Activated CD8-positive, alpha-beta memory T cell treated with anti-CD3 and anti-CD28 coated beads for 4 hours (primary cell): ENCODE measurements at places on chromosomes 4 and X.

GRCh38 chr4:17681281-17682221 lies 67.1 kb downstream of the MED28 start:
- no peak for DNase-seq

- DNase-seq, result no peak
Measured at GRCh38 chr4:4327652-4328121, 37.6 kb downstream of the ZBTB49 start.

DNA sequence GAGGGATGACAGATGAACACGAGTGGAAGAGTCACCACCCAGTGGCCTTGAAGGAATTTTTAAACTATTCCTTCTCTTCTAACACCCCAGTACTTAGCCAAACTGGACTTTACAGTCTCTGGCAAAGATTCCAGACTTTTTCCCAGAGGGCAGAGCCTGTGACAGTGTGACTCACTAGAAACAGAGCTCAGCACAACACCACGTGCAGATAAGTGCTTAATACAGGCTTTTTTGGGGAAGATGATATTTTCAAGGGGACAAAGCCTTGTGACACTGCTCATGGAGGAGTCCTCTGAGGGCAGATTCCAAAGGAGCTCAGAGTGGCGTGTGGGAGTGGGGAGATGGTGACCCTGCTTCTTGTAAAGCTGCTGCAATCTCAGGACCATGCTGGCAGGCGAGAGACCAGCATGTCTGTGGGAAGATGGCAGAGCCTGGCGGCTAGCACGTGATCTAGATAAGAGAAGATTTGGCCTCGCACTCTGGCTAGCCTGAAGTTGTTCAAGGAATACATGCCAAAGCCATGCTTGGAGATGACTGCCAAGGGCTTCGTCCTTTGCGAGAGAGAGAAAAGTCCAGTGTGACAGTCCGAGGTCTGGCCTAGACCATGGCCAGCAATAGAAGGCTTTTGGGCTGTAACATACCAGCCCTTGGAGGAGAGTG lies 2.4 kb downstream of the RAB33A start:
- DNase-seq, result no peak

DNA sequence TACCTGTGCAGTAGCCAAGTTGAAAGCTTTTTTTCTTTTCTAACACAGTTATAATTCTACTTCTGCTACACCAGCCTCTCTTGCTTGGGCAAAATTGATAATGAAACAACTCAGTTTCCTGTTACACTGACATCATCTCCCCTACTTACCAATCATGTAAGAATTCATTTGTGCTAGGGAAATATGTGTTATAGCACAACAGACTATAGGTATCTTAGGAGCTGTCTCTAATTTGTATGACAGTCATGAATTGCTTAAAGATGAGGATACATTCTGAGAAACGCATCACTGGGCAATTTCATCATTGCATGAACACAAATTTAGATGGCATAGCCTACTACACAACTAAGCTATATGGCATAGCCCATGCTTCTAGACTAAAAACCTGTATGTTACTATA lies 246.3 kb upstream of the ANKRD50 start:
- no peak for DNase-seq

GRCh38 chr4:134024251-134024650 lies 177.3 kb downstream of the PABPC4L start:
- no peak for DNase-seq

- DNase-seq, result no peak
Measured at GRCh38 chrX:26522501-26522900, 306.5 kb downstream of the MAGEB5 start.

GRCh38 chr4:6548201-6548881 lies 26.6 kb upstream of the MAN2B2 start:
- no peak for DNase-seq

GRCh38 chr4:1337376-1337831 lies 9.6 kb upstream of the UVSSA start:
- DNase-seq, result peak; percentile 62

- no peak for DNase-seq
Measured at GRCh38 chrX:34886011-34886410, 56.6 kb upstream of the FAM47B start.

DNA sequence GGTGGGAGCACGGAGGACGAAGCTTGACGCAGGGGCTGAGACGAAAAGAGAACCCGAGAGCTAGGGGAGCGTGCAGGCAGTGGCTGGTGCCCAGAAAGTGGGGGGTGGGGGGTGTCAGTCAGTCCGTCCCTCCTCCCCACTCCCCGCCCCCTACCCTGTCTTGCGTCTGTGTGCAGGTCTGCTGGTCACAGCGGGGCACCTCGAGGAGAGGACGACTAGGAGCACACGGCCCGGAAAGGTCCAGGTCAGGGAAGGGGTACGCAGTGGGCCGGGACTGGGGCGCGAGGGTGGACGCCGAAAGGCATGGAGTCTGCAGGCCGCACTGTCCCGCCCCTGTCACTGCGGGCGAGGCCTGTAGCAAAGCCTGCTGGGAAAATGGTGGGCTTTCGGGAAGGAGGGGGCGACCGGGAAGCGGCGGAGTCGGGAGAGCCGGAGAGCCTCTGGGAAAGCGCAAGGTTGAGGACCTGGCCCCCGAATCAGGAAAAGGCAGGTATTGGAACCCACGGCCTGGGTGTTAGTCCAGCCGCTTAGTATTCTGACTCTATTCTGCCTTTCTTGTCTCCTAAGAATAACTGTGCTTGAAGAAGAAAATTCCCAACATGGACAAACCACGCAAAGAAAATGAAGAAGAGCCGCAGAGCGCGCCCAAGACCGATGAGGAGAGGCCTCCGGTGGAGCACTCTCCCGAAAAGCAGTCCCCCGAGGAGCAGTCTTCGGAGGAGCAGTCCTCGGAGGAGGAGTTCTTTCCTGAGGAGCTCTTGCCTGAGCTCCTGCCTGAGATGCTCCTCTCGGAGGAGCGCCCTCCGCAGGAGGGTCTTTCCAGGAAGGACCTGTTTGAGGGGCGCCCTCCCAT lies 769 bp downstream of the TCEAL1 start:
- DNase-seq, result no peak

DNA sequence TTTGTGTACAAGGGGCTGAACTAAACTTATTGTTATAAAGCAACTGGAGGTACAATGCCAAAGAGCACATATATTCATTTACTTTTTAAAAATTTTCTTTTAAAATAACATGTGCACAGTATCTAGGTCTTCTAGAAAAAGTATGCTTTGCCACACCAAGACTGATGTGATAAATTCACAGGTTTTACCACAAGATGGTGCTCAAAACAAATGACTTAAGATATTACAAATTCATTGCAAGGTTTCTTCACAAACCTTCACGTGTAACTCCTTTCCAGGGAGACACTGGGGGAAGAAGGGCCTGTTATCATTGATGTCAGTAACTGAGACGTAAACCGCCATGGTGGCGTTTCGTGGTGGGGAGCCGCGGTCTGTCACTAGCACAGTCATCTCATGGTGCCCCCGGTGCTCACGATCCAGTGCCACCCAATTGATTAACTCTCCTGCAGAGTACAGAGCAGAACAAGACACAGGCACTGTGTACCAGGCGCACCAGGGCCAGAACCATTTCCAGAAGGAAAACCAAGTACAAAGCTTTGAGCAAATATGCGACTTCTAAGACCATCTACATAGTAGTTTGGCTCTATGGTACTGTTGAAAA lies 162.2 kb downstream of the DCHS2 start:
- DNase-seq, result no peak

DNA sequence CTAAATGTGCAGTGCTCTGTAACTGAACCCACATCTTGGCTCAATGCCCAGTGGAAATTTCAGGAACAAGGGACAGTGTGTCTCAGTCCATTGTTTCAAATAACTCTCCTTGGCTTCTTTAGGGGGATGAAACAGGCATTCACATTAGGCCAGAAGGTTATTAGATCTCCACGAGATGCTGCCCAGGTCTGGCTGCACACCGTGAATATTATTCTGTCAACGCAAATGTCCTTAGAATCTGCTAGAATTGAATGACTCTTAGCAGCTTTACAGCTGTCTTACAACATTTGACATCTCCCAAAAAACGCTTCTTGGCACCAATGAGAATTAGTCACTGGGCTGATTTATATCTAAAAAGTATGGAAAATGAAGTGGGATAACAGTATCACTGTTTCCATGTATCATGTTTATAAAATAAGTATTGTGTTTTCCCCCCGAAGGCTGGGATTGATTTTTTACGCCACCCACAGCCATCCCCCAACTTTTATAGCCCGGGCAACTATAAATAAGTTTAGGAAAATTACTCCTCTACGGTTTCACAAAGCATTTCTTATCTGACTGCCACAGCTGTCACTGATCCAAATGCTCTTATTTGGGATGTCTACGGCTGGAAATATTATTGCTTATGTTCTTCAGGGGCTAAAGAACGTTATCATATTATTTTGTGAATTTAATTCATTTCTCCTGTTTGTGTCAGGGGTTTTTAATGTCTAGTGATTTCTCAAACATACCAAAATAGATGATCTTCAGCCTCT lies 559.7 kb upstream of the FAT1 start:
- DNase-seq, result no peak

DNA sequence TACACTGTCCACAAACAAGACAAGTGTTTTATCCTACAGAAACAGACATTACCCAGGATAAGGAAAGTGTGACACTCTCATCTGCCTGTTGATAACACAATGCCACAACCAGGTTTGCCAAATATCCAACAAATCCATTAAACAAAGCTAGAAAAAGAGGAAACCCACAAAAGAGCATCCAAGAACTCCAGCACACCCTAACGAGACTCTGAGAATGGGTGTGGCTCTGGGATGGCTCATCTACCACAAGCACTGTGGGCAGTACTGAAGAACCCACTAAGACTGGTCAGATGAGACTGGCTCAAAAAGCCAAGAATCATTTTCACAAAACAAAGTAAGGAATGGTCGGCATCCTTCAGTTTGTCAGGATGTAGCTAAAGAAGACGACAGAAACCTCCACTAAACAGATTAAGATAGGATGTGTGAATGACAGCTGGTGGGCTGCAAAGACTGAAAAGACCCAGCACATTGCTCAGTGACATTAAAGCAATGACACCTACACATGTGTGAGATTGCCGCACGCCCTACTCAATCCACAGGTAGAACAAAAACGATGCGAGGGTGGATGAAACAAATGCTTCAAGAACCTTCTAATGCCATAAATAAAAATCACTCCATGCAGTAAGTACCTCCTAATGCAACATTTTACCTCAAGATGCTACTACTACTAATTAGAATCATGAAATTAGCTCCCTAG lies 14.7 kb downstream of the ATP8A1 start:
- no peak for DNase-seq
